ENCODE measurements at places on chromosomes 16 and 17.

- DNase-seq: no peak
Measured at GRCh38 chr16:87706278-87707000, 59.3 kb downstream of the KLHDC4 start.

GRCh38 chr17:55768936-55769624, 18.2 kb downstream of the PCTP start:
- no peak for DNase-seq

DNA sequence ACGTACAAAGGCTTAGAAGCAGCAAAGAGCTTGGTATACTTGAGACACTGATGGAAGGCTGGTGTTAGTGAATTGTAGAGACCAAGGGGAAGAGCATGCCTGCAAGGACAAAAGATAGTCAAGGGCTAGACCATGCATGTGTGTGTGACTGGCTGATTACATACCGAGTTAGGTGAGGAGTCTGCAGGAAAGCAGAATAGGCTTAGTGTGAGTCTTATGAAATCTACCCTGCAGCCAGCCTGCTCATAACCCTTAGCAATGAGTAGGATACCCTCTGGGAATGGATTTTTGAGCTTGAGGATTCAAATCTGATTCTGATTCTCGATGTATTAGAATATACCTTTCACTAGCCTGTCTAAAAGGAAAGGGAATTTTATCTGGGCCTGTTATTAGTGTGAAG, 77.0 kb downstream of the TANGO6 start:
- no peak for DNase-seq

DNA sequence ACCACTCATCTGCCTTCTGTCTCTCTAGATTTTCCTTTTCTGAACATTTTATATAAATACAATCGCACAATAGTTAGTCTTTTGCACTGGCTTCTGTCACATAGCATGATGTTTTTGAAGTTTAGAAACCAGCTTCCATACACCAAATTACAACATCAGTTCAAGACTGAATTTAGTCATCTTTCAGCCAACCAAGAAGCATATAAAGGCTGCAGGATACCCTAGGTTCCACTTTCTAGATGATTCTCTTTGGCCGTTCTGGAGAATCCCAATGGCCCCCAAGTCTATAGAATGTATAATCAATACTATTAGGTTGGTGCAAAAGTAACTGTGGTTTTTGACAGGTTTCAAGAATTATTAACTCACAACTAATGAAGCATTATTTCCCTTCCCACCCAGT, 19.4 kb downstream of the SCPEP1 start:
- no peak for DNase-seq

GRCh38 chr17:28272166-28272565, 46.8 kb upstream of the TMEM97 start:
- DNase-seq: no peak

GRCh38 chr16:71311553-71312158, 22.5 kb upstream of the CMTR2 start:
- DNase-seq: no peak

DNA sequence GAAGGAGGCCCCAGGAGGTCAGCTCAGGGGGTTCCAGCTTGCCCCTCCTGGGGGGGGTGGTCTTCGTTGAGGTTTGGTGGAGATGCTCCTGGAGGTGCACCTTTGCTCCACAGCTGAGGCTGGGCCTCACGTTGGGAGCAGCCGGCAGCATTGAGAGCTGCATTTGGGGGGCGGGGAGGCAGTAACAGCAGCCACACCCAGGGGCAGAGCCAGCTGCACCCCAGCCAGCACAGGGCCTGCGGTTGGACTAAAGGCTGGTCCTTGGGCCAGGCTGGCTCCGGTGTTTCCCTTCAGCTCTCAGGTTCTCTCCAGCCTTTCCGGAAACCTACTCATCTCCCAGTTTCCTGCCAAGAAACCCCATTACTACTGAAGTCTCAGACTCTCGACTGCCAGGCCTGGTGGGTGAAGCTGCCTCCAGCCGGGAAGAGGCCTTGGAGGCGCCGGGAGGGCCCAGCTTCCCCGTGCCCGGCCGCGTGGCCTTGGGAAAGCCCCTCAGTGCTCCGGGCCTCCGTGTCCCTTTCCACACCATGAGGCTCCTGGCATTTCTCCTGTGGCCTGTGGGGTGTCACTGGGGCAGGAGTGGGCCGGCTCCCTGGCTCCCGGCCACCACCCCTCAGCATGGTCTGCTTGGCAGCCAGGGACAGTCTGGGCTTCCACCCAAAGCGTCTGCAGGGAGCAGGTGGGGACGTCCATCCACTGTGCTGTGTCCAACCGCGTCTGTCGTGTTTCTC, 14.0 kb upstream of the BAIAP2 start:
- DNase-seq: no peak

DNA sequence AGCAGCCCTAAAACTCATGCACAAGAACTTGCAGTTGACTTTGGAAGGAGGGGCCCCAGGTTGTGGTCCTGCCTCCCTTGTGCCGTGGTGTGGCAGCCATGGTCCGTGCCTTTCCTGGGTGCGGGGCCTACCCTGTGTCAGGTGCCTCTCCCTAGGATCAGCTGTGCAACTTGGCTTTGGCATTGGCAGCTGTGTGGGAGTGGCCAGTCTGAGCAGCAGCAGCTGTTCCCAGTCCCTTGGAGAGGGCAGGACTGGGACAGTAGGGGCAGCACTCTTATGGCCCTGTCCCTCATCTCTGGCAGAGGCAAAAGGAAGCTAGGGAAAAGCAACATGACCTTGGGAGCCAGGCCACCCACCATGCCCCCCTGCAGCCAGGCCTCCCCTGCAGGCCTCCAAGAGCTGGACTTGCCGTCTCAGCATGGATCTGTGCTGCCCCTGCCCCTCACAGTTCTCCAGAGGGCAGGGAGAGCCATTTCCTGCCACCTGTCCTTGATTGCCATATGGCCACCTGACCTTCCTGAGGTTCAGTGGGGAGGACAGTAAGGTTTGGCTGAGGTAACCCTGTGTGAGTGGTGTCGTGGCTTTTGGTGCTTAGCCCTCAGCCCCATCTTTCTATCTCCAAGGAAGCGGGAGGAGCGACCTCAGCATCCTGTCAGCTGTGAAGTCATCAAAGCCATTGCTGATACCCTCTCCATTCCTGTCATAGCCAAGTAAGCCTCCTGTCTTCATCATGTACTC, 15.5 kb upstream of the NFATC3 start:
- no peak for DNase-seq

GRCh38 chr17:79945591-79946255, 89.9 kb downstream of the TBC1D16 start:
- DNase-seq: no peak

DNA sequence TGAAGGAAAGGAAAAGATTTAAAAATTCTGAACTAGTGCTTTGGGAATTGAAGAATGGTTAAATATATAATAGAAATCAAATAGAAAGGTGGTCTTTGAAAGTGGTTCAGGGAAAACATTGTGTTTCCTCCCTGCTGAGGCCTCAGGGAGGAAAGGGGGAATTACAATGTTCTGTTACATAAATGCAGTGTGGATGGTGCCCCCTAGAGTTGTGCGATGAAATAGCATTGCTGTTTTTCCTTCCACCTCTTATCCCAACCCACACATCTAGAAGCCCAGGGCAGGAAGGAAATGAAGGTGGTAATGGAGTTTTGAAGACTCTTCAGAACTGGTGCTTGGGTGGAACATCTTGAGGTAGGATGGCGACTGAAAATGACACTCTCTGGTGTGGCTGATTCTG, 6.4 kb upstream of the TOX3 start:
- no peak for DNase-seq

DNA sequence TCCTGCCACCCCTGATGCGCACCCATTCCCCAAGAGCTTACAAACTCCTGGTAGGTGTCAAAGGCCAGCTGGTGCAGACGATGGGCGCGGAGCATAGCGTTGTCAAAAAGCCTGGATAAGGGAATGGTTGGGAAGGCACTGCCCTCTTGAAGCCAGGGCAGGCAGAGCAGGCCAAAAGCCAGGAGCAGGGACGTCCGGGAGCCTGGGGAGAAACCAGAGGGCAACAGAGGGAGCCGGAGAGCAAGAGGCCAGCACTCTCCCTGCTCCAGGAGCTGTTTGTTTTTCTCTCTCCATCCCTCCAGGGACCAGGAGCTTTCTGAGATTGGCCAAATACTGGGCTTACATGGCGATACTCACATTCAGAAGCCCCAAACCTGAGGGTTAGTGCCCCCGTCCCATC, 334 bp downstream of the GH1 start:
- no peak for DNase-seq

- no peak for DNase-seq
Measured at GRCh38 chr16:72092832-72093447, 480 bp downstream of the TXNL4B start.

- no peak for DNase-seq
Measured at GRCh38 chr17:78058001-78058400, 70.6 kb downstream of the TMC6 start.

DNA sequence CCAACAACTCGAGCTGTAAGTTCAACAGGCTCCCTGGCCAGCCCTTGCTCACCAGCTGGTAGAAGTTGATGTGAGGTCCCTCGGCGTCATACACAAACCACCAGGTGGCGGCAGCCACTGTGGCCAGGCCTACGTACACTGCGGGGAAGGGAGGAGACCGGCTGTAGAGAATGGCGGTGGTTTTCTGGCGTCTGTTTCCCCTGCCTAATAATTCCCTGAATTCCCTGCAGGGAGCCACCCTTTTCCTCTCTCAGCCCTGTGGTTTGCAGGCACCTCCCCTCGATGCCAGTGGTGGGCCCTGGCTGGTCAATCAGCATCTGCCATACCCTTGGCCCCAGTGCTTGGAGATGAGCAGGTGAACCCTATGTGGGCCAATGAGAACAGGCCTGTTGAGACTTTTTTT, 18.9 kb upstream of the P2RX1 start:
- DNase-seq: no peak

DNA sequence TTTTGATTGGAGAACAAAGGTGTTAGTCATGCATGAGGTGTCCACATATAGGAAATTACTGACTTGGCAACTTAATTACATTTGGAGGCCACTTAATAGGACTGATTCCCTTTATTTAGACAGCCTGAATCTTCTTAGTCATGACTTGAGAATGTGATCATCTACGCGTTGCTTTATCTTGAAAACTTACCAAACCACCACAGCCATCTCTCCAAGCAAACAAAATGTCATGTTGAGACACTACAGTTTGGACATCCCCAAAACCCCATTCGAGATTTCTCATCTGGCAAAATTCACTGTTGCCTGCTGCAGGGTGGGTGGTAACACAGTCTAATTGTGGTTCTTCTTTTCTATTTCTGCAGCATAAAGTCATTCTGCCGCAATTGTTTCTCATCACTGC, 176.5 kb upstream of the CDH5 start:
- no peak for DNase-seq

DNA sequence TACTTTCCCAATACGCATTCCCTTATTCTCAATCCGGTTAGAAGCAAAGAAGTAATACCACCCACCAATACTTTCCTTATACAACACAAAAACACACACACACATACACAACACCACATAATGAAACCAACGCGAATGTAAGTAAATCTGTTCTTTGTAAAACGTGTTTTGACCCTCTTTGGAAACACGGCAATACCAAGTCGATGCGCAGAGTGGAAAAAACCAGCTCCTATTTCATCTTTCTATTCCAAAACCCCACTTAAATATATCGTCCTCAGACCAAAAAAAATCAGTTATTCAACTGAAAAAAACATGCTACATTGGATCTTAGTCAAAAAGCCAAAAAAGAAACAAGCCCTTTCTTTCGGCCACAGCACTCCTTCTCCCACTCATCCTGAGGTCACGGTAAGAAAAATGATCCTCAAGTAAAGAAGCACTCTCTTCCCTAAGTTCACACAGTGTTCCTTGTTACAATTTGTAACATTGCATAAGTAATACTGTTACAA, 31.0 kb upstream of the ARL4D start:
- DNase-seq: peak; percentile 69

GRCh38 chr17:49494399-49494985, 601 bp upstream of the NGFR start:
- no peak for DNase-seq

DNA sequence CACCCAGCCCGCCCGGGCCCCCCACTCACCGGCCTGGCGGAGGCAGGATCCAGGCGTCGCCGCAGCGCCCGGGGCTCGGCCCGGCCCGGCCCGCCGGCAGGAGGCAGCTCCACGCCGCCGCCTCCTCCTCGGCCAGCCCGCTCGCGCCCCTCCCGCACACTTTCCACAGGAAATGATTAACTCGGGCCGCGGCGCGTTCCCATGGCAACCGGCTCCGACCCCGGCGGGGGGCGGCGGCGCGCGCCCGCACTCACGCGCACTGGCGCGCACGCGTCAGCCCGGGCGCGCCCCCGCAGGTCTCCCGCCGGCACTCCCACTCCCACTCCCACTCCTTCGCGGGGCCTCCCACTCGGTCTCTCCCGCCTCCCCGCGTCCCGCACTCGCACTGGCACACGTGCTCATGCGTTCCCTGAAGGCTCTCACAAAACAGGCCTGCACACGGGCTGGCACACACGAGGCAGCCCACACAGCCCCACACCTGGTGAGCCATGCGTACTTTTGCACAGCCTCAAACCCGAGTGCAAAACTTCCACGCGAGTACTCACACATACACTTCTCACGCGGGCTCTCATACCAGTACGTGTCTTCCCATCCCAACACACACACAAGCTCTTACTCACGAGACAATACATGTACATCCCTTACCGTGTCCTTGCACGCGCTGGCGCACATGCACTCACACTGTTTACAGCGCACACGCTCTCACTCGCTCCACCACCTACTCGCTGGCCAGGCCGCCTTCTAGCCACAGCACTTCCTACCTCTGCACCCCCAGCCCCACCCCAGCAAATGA, at the start of gene KIFC3:
TSS of gene KIFC3 (minus strand) at position 151 of the 793 bp plus-strand sequence. CDS start 4,248 bp downstream, outside the sequence.
- no peak for DNase-seq

GRCh38 chr16:839643-840408, 39.3 kb upstream of the GNG13 start:
- no peak for DNase-seq

DNA sequence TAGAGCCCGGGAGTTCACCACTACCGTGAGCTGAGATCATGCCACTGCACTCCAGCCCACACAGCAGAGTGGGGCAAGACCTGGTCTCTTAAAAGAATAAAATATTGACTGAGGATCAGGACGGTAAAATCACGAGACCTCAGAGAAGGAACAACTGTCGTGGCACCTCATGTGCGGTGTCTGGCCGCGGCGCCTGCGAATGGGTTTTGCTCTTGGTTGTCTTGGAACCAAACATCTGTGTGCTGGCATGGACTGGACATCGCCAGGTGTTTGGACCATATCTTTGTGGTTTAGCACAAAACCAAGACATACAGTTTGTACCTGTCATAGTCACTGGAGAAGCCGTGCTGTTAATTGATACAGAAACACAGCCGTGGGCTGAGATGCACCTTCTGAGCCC, 212.9 kb upstream of the CHMP6 start:
- DNase-seq: no peak

- no peak for DNase-seq
Measured at GRCh38 chr17:19418251-19418992, 7.4 kb downstream of the RNF112 start.

- no peak for DNase-seq
Measured at GRCh38 chr16:82300374-82300951, 130.4 kb upstream of the MPHOSPH6 start.

Data from smooth muscle cell of the brain vasculature (primary cell).